CD8-positive, alpha-beta memory T cell (primary cell): ENCODE measurements at places on chromosomes 5 and 9.

- H3K4me3 ChIP-seq: no peak overlapping the region
- DNase-seq: no peak
- no peaks in the 10 kb centered on the region for H3K36me3 ChIP-seq
- H3K27ac ChIP-seq: no peak overlapping the region
- H3K4me1 ChIP-seq: no peaks in the 10 kb centered on the region
- no peaks in the 10 kb centered on the region for H3K27me3 ChIP-seq
These were observed 239.1 kb downstream of the ENC1 start for GRCh38 chr5:74401281-74401945.

DNA sequence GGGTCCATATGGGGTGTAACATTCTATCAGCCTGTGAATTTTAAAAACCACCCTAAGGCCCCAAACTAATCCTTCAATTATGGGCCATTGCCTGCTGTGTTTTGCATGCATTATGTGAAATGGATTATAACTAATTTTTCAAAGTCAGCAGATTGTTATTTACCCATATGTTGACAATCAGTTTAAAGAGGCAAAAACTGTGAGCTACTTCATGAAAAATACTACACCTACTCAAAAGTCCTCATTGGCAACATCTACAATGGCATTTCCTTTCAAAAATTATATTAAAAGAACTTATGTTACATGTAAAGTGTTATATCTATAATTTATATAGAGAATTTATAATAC, 49.0 kb upstream of the KIF2A start:
- no peak overlapping the region for H3K27ac ChIP-seq
- DNase-seq: no peak
- H3K36me3 ChIP-seq: no peaks in the 10 kb centered on the region
- H3K4me3 ChIP-seq: peak overlapping the region; percentile 39

GRCh38 chr9:130119519-130120298, 52.5 kb upstream of the NCS1 start:
- no peaks in the 10 kb centered on the region for H3K4me1 ChIP-seq
- H3K36me3 ChIP-seq: peaks cover 9% of the 10 kb centered on the region
- H3K27ac ChIP-seq: no peak overlapping the region
- no peak for DNase-seq
- H3K27me3 ChIP-seq: no peaks in the 10 kb centered on the region
- no peak overlapping the region for H3K4me3 ChIP-seq

DNA sequence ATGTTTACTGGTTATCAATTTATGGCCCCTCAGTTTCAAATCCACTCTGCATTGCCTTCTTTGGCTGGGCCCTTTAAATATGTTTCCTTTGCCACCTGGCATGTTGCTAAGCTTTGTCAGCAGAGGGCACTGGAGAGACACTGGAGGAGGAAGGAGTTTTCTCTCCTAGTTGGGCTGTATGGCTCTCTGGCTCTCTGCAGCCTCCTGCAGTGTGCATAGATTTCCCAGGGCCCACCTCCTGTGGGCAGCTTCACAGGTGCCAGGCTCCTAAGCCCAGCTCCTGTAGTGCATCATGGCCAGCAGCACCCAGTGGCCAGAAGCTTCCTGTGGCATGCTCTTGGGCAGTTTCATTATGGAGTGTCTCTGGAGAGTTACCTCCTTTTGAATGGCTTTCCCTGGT, 23.3 kb downstream of the CAVIN4 start:
- H3K27ac ChIP-seq: no peak overlapping the region
- peaks cover 9% of the 10 kb centered on the region for H3K4me1 ChIP-seq
- H3K27me3 ChIP-seq: no peaks in the 10 kb centered on the region
- DNase-seq: no peak

GRCh38 chr9:12516031-12516430, 177.2 kb upstream of the TYRP1 start:
- H3K27me3 ChIP-seq: no peaks in the 10 kb centered on the region
- DNase-seq: no peak
- no peak overlapping the region for H3K27ac ChIP-seq
- no peaks in the 10 kb centered on the region for H3K4me1 ChIP-seq
- no peak overlapping the region for H3K4me3 ChIP-seq

DNA sequence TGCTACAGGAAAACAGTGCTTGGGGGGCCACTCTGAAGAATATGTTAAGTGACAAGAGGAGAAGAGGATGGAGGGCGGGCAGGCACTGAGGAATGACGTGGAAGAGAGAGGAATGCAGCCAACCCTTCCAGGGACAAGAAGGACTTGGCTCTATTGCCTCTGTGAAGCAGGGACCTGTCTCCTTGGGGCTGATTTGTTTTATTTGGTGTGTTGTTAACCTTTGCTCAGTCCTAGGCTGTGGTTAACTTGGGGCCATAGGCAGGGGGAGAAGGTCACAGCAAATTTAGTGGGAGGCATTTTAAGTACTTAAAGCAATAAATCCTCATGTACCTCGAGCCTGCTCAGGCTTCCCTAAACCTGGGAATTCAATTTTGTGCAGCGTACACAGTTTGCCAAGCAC, 39.9 kb downstream of the KIF4B start:
- H3K27me3 ChIP-seq: no peaks in the 10 kb centered on the region
- no peaks in the 10 kb centered on the region for H3K4me1 ChIP-seq
- no peak overlapping the region for H3K27ac ChIP-seq
- H3K36me3 ChIP-seq: no peaks in the 10 kb centered on the region
- no peak for DNase-seq
- H3K4me3 ChIP-seq: no peak overlapping the region

- H3K27ac ChIP-seq: no peak overlapping the region
- no peak overlapping the region for H3K4me3 ChIP-seq
- no peak for DNase-seq
- H3K27me3 ChIP-seq: no peaks in the 10 kb centered on the region
- H3K36me3 ChIP-seq: no peaks in the 10 kb centered on the region
These were observed 4.1 kb upstream of the TOMM5 start for GRCh38 chr9:37596504-37596903.

- H3K36me3 ChIP-seq: no peaks in the 10 kb centered on the region
- peaks cover 18% of the 10 kb centered on the region for H3K4me1 ChIP-seq
- no peak overlapping the region for H3K4me3 ChIP-seq
- DNase-seq: no peak
These were observed 64.3 kb upstream of the IER5L start for GRCh38 chr9:129242191-129242941.
